Stimulated activated CD4-positive, alpha-beta T cell treated with anti-CD3 and anti-CD28 coated beads, Interleukin-2, amount 100 ng/mL, for 48 hours (primary cell): ENCODE measurements at places on chromosomes 7 and 10.

DNA sequence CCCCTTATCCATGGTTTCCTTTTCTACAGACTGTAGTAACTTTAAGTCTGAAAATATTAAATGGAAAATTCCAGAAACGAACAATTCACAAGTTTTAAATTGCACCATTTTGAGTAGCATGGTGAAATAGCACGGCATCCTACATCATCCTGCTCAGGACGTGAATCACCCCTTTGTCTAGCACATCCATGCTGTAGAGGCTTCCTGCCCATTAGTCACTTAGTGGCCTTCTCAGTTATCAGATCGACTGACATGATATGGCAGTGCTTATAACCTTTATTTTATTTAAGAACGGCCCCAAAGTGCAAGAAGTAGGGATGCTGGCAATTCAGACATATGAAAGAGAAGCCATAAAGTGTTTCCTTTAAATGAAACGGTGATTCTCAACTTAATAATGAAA lies 82.7 kb downstream of the CPXM2 start:
- DNase-seq, result no peak

GRCh38 chr10:83536426-83536825 lies 602.9 kb upstream of the GHITM start:
- no peak for DNase-seq

- DNase-seq, result no peak
Measured at GRCh38 chr7:116259871-116260440, 49.6 kb downstream of the TES start.

DNA sequence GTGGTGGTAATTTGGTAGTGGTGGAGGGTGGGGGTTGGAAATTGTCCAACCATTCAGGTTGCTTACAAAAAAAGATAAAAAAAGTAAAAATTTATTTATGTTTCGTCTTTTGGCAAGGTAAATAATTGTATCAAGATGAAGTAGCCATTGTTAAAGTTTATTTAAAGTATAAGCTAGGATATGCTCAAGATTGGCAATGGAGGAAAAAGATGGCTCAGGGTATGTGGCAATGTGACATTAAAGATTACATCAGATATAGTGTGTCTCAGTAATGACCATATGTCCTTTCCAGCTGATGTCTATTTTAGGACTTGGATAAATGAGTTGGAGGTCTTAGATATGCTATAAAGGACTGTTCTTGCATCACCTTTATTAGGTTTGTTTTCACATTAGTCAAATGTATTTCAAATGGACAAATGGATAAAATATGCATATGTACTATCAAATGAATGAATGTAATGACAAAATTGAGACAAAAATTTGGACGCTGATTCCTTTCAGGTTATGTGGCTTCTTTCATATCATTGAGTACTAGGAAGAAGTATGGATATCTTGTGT lies 60.9 kb downstream of the ST7 start:
- DNase-seq, result no peak

- peak; percentile 51 for DNase-seq
Measured at GRCh38 chr10:119301397-119301796, 94.0 kb downstream of the GRK5 start.

DNA sequence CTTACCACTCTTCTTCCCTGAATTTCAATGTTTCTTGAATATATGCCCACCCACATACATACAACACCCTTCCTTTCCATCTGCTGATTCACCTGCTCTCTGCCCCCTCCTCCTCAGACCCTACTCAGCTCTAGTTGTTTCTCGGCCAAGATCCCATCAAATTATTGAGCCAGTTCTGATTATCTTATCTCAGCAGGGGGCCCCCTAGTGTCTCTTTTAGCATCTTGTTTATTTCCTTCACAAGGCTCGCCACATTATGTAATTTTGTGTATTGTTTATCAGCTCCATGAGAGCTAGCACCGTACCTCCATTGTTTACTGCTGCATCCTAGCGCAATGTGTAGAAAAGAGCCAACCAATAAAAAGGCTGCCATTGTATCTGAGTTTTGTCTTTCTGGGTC lies 71.9 kb downstream of the FAM13C start:
- no peak for DNase-seq

- DNase-seq, result no peak
Measured at GRCh38 chr7:47371317-47371716, 210.6 kb downstream of the TNS3 start.

- no peak for DNase-seq
Measured at GRCh38 chr7:1883031-1883761, 213.1 kb downstream of the ELFN1 start.

DNA sequence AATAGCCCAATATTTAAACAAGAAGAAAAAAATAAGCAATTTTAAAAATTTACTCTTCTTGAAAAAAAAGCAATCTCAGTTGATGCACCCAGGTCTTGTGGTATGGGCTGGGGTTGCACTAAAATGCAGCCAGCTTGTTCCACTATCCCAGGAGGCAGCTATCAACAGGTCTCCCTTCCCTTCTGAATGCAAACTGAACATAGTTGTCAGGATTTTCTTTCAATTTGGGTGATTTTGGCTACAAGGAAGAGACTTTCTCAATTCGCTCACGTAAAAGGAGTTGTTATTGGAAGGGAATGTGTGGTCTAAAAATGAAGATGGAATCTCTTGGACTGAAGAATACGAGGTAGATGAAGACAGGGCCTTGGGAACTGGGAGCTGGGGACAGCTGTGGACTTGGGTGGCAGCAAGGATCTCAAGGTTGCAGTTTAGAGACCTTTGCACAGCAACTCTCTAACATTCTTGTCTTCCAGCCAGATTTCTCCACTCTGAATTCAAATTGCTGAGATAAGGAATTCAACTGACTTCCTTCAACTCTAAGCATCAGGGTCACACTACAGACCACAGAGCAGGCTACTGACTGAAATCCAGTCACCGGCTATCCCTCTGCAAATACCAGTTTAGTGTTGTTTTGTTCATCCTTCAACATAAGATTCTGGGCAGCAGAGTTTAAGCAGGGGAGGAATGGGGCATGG lies 3.1 kb upstream of the TMEM26 start:
- no peak for DNase-seq

DNA sequence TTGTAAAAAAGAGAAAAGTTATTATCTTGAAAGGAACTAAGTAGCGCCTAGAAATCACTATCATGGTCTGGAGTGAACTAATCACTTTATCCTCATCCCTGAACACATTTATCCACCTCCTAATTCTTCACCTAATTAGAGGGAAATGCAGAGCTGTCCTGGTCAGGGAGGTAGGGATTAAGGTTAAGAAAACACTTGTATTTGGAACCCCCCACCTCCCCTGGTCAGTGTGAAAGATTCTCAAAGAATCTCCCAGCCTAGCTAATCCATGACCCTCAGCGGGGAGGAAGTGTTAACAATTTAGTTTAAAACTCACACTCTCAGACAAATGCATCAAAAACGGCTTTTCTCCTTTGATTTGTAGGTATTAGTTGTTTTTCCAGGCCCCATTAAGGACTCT lies 83.8 kb downstream of the FAM204A start:
- DNase-seq, result no peak

DNA sequence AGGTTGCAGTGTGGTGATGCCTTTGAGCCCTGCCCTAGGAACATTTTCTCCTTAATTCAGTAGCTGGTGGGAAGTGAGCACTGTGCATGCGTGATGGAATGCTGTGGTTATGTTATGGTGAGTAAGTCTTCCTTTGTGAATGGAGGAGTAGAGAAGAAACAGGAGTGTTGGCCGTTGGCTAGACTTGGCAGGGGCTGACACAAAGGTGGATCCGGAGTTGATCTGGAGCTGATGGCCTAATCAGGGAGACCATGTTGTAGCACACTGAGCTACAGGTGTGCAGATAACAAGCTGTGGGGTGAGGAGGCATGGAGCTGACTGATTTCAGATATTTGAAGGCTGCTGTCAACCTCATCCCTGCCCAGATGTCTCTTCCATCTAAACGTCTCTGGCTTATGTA lies 122.3 kb downstream of the CNNM2 start:
- DNase-seq, result no peak

DNA sequence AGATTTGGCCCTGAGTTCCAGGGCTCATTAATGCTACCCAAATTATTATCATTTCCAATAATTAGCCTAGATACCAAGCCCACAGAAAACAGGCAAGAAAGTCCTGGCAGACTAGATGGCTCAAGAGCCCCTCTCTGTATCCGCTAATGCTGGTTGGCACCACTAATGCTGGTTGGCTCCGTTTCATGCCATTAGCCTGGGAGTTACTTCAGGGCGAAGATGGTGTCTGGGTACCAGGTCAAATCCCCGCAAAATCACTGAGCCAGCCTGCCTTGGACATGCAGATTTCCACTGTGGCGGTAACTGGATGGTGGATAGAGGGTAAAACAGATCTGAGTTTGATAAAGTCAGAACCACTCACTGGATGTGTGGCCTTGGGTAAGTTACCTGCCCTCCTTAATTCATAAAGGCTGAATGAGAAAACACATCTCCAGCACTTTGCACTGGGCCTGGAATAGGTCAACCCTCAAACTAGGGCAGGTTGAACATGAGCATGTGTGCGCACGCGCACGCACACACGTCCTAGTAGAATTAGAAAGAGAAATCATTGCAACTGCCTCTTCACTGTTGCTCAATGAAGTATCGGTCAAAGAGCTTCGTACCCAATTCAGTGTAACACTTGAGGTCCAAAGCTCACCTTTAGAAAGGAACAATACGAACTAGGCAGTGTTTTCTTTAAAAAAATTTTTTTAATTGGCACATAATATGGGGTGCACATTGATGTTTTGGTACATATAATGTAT lies 91.5 kb downstream of the PRPF18 start:
- DNase-seq, result no peak

GRCh38 chr7:105268511-105269392 lies 120.0 kb downstream of the SRPK2 start:
- DNase-seq, result no peak

DNA sequence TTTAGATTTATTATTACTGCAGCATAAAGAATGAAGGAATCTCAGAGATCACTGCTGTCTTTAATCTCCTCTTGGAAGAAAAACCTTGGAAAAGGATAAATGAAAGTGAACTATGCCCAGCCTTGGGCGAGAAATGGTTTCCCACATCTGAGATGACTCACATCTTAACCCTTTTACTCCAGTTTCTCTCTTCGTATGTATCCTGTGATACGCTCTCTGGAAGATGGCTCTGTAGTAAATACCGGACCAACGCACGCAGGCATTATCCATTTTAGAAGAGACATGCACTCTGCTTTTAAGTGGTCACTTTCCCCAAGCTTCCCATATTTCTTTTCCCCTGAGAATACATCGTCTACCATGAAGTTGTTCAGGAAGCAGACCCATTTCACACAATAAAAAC lies 207.3 kb upstream of the BMPER start:
- no peak for DNase-seq

DNA sequence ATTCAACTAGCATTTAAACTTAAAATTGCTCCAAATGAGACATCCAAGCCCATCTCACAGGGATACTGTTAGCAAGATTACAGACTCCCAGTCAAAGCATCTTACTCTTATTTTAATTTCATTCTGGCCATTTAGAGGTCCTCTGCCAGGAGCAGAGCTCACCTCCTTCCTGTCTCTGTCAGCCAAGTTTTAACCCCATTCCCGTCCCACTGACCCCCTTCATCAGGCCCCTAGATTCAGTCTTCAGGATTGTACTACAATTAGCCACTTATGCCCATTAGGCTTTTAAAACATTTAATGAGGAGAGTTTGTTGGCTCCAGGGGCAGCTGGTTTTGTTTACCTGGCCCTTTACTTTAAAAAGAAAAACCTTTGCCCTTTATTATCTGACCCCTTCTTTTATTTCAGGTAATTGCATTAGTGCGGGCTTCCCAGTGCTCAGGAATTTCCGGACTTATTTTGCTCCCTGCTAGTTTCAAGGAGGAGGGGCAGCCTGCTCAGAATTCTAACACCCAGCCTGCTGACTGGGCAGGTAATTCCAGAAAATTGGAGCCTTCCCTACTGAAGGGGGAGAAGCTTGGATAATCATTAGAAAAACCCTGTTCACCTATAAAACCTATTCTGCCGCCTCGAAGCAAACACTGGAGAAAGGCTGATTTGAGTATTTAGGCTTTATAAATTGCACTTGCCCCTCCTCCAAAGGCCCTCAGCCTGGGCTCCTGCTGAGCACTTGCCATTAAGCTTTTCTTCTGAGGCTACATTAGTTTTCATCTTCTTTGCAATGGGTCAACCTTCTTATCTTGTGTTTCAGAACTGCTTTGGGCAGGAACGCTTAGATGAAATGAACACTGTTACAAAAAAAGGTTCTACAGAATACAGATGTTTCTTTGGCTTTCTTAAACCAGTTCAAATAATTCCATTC lies 200.5 kb upstream of the HPS1 start:
- DNase-seq, result no peak

DNA sequence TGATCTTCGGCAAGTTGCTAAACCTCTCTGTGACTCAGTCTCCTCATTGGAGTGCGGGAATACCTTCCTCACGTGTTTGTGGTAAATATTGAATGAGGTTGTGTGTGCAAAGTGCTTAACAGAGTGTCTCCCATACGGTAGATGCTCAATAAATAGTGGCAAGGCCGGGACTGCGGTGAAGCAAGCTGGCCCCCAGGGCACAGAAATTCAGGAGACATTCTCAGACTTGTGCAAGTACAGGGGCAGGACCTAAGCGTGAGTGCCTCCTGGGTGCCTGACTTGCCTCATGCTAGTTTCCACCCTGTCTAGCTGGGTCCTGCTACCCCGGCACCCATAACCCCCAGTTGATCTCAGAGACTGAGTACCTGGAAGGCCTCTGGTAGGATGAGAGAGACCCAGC lies 97.8 kb downstream of the CDH23 start:
- DNase-seq, result no peak

- DNase-seq, result no peak
Measured at GRCh38 chr10:37736120-37736519, 121.3 kb downstream of the ZNF248 start.

GRCh38 chr7:115511330-115511729 lies 519.2 kb downstream of the TFEC start:
- DNase-seq, result no peak

DNA sequence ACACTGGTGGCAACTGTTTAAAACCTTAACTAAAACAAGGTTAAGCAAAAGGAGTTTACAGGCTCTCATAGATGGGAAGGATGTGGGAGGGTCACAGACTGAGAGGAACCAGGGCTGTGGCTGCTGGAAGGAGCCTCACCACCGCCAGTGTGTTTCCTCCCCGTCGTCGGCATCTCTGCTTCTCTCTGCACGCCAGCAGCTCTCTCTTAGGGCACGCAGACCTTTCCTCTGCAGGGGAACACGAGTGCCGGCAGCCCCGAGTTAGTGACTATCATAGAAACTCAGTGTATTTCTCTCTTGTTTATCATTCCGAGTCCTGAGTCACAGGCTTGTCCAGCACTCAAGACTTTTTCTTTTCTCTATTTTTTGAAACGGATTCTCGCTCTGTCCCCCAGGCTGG lies 8.1 kb upstream of the SH2D4B start:
- DNase-seq, result no peak

DNA sequence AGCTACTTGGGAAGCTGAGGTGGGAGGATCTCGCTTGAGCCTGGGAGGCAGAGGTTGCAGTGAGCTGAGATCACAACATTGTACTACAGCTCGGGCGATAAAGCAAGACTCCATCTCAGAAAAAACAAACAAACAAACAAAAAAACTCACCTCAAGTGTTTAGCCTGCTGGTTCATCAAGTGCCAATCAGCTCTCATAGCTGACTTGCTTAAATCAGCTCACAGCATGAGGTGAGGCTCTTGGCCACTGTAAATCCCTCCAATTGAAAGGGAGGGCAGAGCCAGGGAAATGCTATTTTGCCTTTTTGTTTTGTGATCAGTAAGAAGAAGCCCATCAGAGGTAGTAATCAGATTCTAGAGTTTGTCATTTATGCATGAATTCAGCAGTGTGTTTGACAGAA lies 112.3 kb downstream of the RAB11FIP2 start:
- no peak for DNase-seq

GRCh38 chr7:150824379-150825177 lies 24.0 kb downstream of the TMEM176A start:
- no peak for DNase-seq
